B cell (primary cell): ENCODE measurements at places on chromosomes 5 and 9.

DNA sequence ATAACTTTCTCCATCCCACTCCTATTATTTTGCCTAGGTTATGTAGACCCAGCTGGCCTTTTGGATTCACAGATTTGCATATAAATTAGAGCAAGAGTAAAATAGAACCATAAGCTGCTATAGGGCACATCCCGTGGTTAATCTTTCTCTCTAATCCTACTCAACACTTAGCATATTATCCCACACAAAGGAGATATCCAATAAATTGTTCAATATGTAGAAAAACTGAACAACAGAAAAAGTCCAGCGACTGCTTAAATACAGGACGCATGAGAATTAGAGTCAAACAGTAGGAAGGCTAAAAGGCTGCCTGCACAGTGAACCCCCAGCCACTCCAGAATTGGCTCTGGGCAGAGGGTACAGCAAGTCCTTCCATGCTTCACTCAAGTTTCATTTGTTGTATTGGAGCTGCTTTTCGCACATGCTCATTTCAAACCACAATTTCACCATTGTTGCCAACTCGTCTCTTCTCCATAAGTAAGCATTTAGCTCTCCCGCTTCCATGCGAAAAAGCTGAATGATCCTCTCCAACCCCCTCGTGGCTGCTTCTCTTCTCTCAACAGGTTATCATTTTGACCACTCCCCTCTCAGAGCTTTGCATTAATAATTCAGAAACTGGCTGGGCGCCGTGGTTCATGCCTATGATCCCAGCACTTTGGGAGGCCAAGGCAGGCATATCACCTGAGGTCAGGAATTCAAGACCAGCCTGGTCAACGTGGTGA, 14.1 kb upstream of the IQGAP2 start:
- DNase-seq = no peak

GRCh38 chr9:127142931-127143464, 20.6 kb upstream of the ANGPTL2 start:
- DNase-seq = no peak

- no peak for DNase-seq
Measured at GRCh38 chr5:67681703-67682102, 485.1 kb upstream of the CD180 start.

DNA sequence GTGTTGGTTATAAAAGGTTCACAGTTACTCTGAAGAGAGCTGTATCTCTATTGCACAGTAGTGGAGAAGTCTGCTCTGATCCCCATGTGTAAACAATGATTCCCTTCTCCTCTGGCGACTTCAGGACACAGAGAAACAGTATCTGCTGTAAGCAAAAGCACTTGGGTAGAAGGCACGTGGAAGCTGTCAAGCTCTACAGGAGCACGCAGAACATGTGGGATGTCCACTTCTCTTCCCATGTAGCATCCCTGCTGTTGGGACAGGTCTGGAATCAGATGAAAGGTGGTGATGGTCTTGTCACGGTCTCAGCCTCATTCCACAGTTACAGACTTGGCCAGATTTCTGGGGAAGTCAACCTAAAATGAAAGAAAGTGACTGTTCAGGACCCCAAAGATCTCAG, 9.4 kb upstream of the MAPK9 start:
- DNase-seq = no peak

DNA sequence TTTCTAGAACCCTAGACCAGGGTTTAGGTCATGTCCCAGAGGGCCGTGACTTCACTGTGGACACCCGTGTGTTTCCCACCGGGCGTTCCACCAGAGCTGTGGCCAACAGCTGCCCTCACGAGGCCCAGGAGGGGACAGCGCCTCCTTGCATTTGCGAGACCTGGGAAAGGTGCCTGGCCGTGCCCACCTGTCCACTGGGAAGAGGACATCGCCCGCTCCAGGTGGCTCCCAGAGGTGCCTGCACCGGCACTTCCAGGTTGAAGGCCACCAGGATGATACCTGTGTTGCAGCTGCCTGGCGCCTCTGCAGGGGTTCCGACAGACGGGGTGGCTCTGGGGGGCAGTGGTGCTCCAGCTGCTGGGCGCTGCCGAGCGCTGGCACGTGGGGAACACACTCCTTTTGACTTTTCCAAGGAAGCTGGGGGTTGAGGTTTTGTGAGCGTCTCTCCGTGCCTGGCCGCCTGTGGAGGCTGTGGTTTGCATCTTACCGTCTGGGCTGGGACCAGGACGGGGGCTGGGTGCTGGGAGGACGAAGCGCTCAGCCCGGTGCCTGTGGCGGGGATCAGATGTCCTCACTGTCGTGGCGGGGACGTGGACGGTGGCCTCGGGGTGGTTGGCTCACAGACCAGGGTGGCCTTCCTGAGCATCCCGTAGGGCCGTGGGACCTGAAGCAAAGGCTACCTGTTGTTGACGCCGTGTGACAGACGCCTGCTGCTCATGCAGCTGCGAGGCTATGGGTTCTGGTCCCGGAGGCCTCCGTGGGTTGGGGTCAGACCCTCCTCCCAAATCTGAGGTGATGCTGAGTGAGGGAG, 19.2 kb downstream of the NKD2 start:
- no peak for DNase-seq

DNA sequence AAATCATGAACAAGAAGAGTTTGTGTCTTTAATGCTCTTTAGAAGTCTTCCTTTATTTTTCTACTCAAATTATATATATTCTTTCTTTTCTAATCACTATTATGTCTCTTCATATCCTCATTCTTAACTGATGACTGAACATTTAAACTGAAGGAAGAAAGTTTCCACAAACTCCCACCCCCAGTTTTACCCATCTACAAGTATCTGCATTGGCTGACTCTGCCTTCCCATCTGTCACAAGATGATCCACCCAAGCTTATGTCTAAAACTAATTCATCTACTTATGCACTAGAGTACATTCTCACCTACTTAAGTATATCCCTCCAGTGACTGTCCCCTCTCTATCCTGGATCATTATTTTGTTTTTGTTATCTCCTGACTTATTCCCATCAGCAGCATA, 344.5 kb downstream of the PRR16 start:
- no peak for DNase-seq

GRCh38 chr9:75891771-75892215, 1.3 kb downstream of the PCSK5 start:
- DNase-seq = no peak

DNA sequence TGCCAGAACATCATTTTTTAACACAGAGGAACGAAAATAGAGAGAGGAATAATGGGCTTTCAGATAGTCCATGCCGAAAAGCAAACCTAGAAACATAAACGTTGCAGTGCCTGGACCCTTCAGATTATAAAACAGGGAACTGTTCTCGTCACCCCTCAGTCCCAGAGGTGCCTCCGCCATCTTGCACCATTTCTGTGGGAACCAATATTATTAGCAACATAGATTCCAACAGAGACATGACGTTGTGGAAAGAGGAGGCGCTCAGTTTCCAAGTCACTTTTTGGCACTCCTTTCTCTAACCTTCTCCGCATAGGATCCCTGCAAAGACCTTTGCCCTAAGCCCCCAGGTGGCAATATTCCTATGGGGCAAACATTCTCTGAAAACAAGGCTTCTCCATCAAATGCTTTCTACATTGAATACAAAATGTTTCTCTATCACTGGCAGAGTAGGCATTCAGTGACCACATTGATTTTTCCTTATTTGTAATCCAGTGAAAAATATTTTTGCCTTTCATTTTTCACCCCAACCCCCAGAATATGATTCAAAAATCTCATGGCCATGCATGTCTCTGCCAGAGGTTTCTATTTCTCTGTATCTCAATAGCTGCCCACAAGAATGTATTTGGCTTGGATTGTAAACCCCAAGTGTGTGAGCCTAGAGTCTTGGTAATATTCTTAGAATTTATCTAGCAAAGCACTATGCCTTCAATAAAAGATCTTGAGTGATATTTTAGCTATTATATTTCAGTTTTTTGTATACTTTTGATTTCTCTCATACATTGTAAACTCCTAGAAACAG, 500.8 kb upstream of the WWC1 start:
- no peak for DNase-seq

- DNase-seq = no peak
Measured at GRCh38 chr5:170011751-170012150, 31.5 kb upstream of the INSYN2B start.

- no peak for DNase-seq
Measured at GRCh38 chr5:173392172-173392571, 64.0 kb upstream of the STC2 start.

- DNase-seq = no peak
Measured at GRCh38 chr5:30401479-30402058, 791.9 kb upstream of the CDH6 start.

GRCh38 chr9:134611046-134611445, 30.6 kb upstream of the COL5A1 start:
- DNase-seq = no peak

- DNase-seq = no peak
Measured at GRCh38 chr5:170597109-170597751, 93.4 kb downstream of the KCNIP1 start.

DNA sequence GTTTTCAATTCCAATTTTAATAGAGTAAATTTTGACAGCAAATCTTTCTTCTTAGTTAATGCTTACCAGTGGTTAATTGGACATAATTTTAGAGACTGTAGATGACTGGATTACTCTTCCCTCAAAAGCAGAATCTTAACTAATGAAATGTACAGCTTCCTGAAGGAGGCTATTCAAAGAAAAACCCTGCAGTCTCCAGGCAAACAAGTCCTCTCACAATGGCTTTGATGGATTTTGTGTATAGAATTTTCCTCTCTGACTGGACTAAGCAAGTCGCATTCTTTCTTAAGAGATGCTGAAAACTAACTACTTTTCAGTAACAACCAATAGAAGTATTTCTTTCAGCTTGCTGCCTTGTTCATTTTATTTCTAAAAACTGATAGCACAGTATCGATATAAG, 35.7 kb upstream of the TMED7 start:
- no peak for DNase-seq

- DNase-seq = no peak
Measured at GRCh38 chr9:118570066-118570465, 799.2 kb downstream of the BRINP1 start.

GRCh38 chr9:108386859-108387384, 468.9 kb downstream of the ACTL7B start:
- DNase-seq = no peak

DNA sequence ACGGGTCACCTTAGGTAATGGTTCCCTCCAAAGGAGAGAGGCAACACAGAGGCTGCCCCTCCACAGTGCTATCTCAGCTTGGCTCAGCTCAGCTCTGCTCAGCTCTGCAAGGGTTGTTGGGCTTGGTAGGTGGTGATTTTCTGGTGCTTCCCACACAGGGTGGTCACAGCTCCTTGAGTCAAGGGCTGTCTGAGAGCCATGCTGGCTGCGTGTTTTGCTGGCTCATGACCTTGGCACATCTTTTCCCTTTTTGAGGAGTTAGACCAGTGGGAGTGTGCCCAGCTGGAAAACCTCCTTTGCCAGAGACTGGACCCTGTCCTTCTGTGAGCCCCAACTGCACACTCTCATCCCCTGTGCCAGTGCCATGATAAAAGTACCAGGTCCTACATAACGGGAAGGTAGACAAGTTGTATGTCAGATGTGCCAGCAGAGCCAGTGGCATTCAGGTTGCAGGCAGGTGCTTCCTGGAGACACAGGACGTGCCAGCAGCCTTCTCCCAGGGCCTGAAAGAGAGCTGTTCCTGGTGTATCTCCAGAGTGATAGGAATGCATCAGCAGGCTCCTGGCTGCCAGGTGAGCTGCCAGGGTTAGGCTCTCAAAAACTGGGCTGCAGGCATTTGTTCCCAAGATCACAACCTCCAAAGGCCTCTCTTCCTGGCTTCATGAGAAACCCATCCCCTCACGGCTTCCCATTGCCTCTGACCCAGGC, 118.6 kb upstream of the CXCL14 start:
- DNase-seq = no peak

DNA sequence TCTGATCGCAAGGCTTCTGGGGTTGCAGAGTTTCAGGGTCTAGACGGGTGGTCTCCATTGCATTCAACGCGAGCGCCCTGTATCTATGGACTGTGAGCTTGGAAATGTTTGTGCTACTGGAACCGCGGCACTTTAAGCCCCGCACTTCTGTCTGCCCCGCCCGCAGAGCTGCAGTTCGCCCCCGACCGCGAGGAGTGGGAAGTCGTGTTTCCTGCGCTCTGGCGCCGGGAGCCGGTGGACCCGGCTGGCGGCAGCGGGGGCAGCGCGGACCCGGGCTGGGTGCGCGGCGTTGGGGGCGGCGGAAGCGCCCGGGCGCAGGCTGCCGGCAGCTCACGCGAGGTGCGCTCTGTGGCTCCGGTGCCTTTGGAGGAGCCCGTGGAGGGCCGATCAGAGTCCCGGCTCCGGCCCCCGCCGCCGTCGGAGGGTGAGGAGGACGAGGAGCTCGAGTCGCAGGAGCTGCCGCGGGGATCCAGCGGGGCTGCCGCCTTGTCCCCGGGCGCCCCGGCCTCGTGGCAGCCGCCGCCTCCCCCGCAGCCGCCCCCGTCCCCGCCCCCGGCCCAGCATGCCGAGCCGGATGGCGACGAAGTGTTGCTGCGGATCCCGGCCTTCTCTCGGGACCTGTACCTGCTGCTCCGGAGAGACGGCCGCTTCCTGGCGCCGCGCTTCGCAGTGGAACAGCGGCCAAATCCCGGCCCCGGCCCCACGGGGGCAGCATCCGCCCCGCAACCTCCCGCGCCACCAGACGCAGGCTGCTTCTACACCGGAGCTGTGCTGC, 1.0 kb downstream of the ADAMTS19 start:
- no peak for DNase-seq

GRCh38 chr5:132688536-132689339, 14.9 kb downstream of the IL4 start:
- no peak for DNase-seq

DNA sequence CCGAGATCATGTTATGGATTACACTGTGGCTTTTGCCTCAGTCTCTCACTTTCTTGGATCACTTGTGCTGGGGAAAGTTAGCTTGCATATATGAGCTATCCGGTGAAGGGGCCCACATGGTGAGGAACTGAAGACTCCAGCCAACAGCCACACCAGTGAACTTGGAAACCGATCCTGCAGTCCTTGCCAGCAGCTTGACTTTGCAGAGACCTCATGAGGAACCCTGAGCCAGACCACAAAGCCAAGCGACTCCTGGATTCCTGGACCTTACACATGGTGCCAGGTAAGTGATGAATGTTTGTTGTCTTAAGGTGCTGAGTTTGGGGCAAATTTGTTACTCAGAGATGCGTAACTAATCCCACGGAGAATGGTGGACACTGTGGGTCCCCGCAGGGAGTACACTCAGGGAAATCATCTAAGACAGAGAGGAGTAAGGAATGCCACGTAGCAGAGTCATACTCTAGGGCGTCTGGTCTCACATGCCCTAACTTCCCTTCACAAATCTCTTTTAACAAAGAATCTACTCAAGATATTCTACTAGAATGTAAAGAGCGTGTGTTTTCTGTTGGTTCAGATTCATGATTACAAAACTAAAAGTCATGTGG, 76.5 kb upstream of the PJA2 start:
- DNase-seq = no peak

DNA sequence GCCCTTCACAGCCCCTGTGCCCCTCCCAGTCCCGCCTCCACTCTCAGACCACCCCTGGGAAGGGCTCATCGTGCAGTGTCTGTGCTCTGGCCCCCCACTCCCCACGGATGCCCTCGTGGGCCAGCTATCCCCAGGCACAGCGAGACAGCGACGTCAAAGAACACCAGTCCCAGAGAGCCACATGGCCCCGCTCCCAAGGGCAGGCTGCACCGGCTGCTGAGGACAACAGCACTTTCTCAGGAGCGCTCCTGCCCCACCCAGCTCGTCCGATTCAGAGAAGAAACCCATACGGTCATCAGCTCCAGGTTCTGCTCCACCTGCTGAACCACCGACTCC, 4.8 kb upstream of the SNAPC4 start:
- DNase-seq = no peak
